ENCODE measurements at places on chromosomes 11 and 22.

- no peak for DNase-seq
These were observed 27.0 kb upstream of the MTMR2 start for GRCh38 chr11:95950905-95951304.

- no peak for DNase-seq
These were observed 355.7 kb downstream of the MN1 start for GRCh38 chr22:27445881-27446280.

DNA sequence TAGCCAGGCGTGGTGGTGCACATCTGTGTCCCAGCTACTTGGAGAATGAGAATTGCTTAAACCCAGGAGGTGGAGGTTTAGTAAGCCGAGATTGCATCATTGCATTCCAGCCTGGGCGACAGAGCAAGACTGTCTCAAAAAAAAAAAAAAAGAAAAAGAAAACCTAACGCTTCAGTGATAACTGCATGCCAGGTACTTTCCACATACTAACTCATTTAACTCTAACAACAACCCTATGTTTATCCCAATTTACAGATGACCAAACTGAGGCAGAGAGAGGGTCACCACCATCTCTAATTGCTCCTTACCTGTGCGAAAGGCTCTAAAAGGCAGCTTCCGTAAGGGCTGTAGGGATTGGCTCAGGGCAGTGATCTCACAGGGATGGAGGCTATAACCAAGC lies 11.6 kb downstream of the PISD start:
- no peak for DNase-seq

GRCh38 chr22:46110215-46110614 lies 40.1 kb upstream of the PPARA start:
- no peak for DNase-seq

GRCh38 chr11:1875093-1875850 lies 16.4 kb downstream of the PRR33 start:
- no peak for DNase-seq

- no peak for DNase-seq
These were observed 459.3 kb downstream of the BRD1 start for GRCh38 chr22:49368221-49368975.

- no peak for DNase-seq
These were observed 1075.9 kb downstream of the BRD1 start for GRCh38 chr22:48751539-48752437.

GRCh38 chr11:34437224-34438125 lies 1.3 kb upstream of the CAT start:
- no peak for DNase-seq
